ENCODE measurements at places on chromosomes 4 and X. TPM values are rescaled to one million over a fixed set of nuclear protein-coding genes. Genes with fewer than 3 reads are reported as not detected.

DNA sequence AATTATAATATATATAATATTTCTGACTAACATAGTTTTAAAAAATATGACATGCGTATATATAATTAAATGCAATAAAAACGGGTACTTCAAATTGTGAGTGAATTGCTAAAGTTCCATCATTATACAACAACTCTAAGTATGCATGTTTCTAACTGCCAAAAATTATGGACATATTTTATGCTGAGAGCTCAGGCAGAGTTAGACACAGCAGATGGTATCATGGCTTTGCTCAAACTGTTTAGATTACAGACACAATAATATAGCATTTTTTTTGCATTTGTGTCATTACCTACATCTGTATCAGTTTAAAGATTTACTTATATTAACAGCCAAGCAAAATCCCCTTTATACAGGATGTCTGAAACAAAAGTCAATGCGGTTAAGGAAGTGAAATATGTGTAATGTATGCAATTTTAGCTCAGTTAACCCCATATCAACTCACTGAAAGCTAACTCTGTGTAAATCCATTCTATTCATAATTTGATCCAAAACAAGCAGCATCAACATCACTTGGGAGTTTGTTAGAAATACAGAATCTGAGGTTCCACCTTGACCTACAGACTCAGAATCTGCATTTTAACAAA, 119.1 kb upstream of the CNKSR2 start:
- no peak for DNase-seq

- DNase-seq: no peak
Measured at GRCh38 chrX:85309717-85310116, 65.9 kb downstream of the ZNF711 start.

GRCh38 chr4:161329852-161330251, 833.9 kb downstream of the FSTL5 start:
- DNase-seq: no peak

SLC10A4 gene
- 3.1 TPM for total RNA-seq

WDR17 gene
- total RNA-seq: 3.2 TPM

DNA sequence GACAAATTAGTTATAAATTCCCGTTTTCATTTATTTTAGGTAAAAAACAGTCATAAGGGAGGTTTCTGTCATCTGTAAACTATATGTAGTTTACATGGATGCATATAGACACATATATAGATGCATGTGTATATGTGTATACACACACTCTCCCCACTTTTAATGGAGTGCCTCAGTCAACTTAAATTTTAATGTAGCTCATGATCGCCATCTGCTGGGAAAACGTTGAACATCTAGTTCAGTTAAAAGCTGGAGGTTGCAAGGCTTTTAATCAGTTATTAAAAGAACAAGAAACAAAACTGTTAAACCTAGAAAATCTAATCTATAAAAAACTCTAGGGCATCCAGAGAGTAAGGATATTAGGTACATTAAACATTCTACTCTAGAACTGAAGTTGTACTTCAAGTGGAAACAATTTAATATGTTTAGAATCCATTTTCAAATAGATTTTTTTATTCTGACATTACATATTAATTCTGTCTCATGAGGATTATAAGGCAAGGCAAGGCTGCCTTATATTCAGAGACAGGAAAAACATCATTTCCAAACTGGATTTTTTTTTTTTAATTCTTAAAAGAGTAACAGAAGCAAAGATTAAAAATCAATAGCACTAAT, 122.6 kb downstream of the SHISA3 start:
- no peak for DNase-seq

PPP3CA gene
- 48.0 TPM for total RNA-seq

- no peak for DNase-seq
Measured at GRCh38 chrX:46569621-46570020, 3.9 kb upstream of the CHST7 start.

GRCh38 chr4:110268352-110268751, 69.9 kb upstream of the ELOVL6 start:
- DNase-seq: no peak

GRIA2 gene
- not detected for total RNA-seq

NOX1 gene
- not detected for total RNA-seq

GRCh38 chr4:78410676-78411075, 140.9 kb upstream of the ANXA3 start:
- no peak for DNase-seq
